Small intestine (tissue), 16 donors: ENCODE measurements at places on chromosomes 12 and 14.

DNA sequence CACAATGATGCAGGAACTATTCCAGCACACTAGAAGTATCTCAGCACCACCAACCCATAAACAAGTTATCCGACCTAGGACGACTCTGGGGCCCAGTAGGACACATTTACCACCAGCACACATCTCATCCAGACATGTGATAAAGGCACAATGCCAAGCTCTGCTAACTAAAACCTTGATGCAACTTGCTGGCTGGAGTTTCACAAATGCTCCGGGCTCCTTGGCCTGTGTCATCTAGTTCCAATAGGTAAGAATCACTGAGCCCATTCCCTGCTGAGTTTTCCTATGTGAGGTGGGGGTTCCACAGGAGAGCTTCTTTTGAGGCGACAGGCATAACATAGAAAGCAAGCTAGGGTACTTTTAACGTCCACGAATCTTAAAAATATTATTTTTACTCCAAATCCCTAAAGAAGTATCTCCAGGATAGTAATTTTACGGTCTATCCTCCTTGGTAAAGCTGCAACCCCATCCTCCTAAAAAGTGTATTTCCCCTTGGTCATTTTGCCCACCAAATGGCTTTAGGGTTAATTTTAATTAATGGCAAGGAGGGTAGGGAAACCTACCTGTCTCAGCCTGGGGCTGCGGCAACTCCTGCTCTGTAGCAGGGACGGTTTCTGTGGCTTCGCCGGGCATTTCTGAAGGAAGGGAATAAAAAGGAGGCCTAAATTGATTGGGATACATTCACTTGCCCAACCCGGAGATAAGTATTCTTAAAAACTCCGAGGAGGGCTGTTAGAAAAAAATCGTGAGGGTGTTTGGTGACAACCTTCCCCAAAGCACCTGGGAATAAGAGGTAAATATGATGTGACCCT lies 1.0 kb downstream of the NACA start:
- DNase-seq = peak; percentile 56

DNA sequence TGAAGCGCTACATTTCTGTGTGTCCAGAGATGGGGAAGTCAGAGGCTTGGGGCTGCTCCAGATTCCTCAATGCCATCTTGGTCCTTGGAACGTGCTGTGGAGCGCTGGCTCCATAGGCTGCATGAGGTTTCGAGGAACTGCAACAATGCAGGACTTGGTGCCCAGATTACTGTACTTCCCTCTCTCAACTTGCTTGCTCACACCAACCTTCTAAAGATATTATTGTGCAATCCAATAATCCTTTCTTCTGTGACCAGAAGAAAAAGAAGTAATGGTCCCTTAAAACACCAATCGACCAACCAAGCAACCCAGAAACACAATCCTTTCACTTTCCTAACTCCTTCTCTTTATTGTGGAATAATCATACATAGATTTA lies 3.7 kb downstream of the PRICKLE1 start:
- no peak for DNase-seq

DNA sequence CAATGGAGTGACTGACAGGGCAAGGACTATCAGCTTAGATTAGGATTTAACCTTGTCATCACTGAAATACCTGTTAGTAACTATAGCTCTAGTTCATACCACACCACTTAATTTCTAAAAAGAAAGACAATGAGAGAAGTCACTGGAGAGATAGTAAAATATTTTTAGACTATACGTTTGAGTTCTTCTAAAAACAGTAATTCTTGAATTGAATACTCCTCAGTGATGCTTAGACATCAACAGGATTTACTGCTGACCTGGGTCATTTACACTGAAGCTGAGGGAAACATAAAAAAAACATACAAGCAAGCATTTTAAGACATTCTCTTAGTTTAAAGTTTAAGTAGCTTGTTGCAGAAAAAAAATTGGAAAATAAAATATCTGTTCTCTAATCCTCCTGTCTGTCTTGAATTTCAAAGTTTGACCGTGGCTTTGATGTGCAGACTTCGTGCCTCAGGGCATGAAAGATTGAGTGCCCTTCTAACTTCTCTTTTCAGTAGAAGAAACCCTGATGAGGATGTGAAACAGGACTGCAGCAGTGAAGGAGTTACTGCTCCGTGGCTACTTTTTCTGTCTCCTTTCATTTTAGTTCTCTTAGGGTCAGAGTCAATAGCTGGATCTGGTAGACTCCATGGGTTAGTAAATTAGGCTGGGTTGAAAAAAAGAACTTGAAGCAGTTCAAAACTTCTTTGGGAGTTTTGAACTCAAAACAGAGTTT lies 172.2 kb downstream of the PTPRO start:
- no peak for DNase-seq

- no peak for DNase-seq
Observed at GRCh38 chr12:114998118-114998749, 314.3 kb upstream of the TBX3 start.

- no peak for DNase-seq
Observed at GRCh38 chr14:59772233-59772632, 98.3 kb downstream of the RTN1 start.

DNA sequence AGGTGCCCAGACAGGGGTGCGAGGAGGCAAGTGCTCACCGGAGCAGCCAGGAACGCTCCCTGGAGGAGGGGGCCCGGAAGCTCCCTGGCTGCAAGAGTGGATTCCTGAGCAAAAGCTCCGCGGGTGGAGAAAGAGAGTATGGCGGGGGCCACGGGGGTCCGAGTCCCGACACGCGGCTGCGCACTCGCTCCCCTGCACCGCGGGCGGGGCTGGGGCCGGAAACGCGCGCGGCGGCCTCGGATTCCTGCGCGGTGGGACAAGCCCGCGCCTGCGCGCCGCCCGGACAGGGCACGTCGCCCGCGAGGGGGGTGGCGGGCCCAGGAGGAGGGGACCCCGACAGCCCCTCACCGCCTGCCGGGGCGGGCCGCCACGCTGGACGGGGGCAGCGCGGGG lies 27.8 kb upstream of the GPR132 start:
- peak; percentile 74 for DNase-seq
